Endodermal cell (in vitro differentiated cells): ENCODE measurements at places on chromosomes 2 and 18. TPM values are rescaled to one million over a fixed set of nuclear protein-coding genes. Genes with fewer than 3 reads are reported as not detected.

C2orf76 gene
- total RNA-seq: 9.8 and 10.7 TPM in 2 replicates

MBD2 gene
- 39.2 to 42.5 TPM (median 41.8 TPM) in 3 replicates for total RNA-seq

DNA sequence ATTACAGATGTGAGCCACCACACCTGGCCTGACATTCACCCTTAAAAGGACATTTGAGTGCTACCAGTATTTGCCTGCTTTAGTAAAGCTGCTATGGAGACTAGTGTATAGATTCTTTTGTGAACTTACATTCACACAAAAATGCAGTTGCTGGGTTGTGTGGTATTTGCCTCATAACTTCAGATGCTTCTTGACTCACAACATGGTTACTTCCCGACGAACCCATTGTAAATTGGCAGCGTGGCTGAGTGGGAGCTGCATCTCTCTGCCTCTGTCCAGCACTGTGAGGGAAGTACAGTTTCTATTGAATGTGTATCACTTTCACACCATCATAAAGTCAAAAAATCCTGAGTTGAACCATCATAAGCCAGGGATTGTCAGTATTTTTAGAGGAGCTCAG is 56.9 kb downstream of the RRM2 start:
- H3K4me1 ChIP-seq: no peaks in the 10 kb centered on the region
- peak overlapping the region; percentile 83 for H3K27ac ChIP-seq
- no peak overlapping the region for H3K4me3 ChIP-seq
- DNase-seq: no peak

DNA sequence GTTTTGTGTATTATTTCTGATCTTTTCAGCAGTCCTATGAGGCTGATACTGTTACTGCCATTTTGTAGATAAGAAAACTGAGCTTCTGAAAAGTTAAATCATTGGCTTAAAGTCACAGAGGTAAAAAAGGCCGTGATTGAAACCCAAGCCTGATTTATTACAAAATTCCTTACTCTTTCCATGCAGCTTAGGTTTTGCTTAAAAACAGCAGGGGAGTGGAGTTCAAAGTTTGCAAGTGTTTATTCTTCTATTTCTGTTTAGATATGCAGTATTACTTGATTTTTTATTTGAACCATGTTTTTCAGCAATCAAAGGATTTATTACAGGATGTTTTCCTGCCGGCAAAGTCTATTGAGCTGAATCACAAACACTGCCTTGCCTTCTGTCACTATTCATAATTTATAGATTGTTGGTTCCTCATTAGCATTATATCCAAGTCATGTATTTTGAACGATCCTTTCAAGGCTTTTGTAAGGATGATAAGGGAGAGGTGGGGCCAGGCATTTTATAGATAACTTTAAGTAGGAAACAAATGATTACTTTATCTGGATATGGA is 31.9 kb upstream of the MSTN start:
- H3K4me1 ChIP-seq: peaks cover 3% of the 10 kb centered on the region
- no peaks in the 10 kb centered on the region for H3K27me3 ChIP-seq
- DNase-seq: no peak
- H3K4me3 ChIP-seq: no peak overlapping the region
- H3K27ac ChIP-seq: no peak overlapping the region
- no peaks in the 10 kb centered on the region for H3K36me3 ChIP-seq

GRCh38 chr2:96325884-96326255 is 753 bp downstream of the ITPRIPL1 start:
- peaks cover 41% of the 10 kb centered on the region for H3K27me3 ChIP-seq
- H3K4me3 ChIP-seq: peak overlapping the region; percentile 76
- DNase-seq: no peak
- H3K27ac ChIP-seq: no peak overlapping the region

DNA sequence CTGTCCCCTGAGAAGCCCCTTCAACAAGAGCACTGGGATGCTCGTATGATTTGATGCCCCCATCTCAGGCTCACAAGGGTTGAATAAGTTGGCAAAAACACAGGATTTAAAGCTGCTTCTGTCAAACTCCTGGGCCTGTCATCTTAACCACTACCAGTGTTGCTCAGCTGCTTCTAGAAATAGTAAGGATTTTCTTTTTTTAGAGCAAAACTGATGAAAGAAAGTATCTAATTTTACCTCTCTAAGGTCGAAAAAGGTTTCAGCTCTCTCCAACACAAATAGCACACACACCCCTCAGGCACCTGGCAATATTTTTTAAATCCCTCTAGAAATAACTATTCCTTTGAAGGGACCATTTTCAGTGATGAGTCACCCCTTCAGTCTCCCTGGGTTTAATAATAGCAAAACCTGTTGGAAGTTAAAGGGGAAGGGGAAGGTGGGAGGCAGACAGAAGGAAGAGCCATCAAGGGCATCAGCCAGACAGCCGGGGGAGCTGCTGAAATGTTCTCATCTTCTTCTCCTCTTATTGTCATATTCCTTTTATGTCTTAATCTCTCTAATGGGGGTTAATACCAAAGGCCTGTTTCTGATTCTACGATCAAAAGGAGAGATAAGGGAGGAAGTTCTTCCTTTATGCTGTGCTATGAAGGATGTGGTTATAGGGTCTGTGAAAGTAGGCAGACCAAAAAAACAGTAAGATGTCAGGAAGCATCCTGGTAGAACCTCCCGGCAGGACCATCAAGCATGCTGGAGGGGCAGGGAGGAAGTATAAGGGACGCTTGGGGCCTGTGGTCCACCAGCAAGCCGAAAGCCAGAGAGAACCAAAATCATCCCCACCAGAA is 31.9 kb upstream of the SLC35G4 start:
- no peaks in the 10 kb centered on the region for H3K36me3 ChIP-seq
- no peak overlapping the region for H3K4me3 ChIP-seq
- no peaks in the 10 kb centered on the region for H3K4me1 ChIP-seq
- peaks cover 28% of the 10 kb centered on the region for H3K27me3 ChIP-seq

DNA sequence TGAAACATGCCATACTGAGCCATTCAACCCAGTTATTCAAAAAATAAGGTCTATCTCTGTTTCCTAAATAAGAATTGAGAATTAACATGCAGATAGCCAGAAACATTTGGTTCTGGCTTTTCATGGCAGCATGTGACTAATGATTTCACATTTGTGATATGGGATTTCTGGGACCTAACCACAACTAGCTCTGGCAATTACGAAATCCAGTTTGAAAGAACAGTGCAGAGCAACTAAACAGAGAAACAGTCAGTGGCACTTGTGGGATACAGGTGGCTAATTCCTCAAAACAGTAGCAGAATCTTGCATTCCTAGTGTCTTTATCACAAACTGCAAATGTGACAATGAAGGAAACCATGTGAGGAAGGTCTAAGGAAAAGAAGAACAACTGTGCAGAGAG is 637.8 kb upstream of the CHAC2 start:
- H3K36me3 ChIP-seq: no peaks in the 10 kb centered on the region
- H3K27me3 ChIP-seq: no peaks in the 10 kb centered on the region
- no peaks in the 10 kb centered on the region for H3K4me1 ChIP-seq
- H3K4me3 ChIP-seq: no peak overlapping the region
- no peak overlapping the region for H3K27ac ChIP-seq
